ENCODE measurements at places on chromosomes 13 and 19. TPM values are rescaled to one million over a fixed set of nuclear protein-coding genes. Genes with fewer than 3 reads are reported as not detected.

DNA sequence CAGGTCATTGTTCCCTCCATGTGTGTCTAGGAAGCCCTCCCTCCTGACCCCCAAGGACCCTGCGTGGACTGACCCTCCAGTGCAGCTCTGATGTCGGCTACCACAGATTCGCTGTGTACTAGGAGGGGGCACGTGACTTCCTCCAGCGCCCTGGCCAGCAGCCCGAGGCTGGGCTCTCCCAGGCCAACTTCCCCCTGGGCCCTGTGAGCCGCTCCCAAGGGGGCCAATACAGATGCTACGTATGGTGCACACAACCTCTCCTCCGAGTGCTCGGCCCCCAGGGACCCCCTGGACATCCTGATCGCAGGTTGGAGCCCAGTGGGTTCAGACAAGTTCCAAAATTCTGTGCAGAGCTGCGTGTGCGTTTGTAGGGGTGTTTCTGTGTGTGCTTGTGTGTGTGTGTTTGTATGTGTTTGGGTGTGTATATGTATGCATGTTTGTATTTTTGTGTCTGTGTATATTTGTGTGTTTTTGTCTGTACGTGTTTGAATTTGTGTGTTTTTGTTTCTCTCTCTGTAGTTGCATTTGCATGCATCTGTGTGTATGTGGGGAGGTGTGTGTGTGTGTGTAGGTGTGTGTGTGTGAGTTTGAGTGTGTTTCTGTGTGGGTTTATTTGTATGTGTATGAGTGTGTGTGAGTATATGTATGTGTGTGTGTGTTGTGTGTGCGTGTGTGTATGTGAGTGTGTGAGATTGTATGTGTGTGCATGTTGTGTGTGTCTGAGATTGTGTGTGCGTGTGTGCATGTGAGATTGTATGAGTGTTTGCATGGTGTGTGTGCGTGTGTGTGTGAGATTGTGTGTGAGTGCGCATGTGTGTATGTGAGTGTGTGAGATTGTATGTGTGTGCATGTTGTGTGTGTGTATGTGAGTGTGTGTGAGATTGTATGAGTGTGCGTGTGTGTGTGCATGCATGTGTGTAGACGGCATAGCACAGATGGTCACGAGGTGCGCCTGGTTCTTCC lies 21.4 kb upstream of the LILRA2 start:
- no peak overlapping the region for H3K27ac ChIP-seq
- peaks cover 2% of the 10 kb centered on the region for H3K27me3 ChIP-seq
- no peaks in the 10 kb centered on the region for H3K36me3 ChIP-seq
- no peak for DNase-seq

Gene SOHLH2
- not detected for total RNA-seq

Gene C19orf85
- not detected for total RNA-seq

Gene IGSF23
- not detected for total RNA-seq

Gene ZNF486
- 4.2 TPM for total RNA-seq

DNA sequence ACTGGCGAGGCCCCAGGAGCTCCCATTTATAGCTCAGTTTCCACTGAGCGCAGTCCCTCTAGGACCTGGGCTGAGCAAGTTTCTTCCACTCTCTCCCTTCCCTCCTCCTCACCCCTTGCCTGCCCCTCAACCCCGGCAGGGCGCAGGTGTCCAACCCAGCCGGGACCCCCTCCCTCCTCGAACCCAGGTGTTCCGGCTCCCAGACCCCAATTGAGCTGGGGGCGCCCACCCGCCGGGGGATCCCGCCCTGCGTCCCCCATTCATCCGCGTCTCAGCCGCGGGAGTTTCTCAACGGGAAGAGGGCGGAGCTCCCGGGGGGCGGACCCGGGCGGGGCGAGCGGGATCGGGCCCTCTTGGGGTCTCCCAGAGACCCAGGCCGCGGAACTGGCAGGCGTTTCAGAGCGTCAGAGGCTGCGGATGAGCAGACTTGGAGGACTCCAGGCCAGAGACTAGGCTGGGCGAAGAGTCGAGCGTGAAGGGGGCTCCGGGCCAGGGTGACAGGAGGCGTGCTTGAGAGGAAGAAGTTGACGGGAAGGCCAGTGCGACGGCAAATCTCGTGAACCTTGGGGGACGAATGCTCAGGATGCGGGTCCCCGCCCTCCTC lies at the start of gene KIRREL2:
Gene KIRREL2 (plus strand): TSS at position 366 of the 604 bp plus-strand sequence. CDS start 209 bp downstream, at position 575.
- no peak within 1 kb of the TSS for H3K27ac ChIP-seq
- H3K36me3 ChIP-seq, result no peaks in the 10 kb centered on the region
- peak; percentile 17 for DNase-seq
- H3K27me3 ChIP-seq, result peaks cover 70% of the 10 kb centered on the region
- H3K4me1 ChIP-seq, result peaks cover 8% of the 10 kb centered on the region
- H3K4me3 ChIP-seq, result peak within 1 kb of the TSS; percentile 70

GRCh38 chr13:51050021-51050830 lies 60.8 kb downstream of the C13orf42 start:
- no peak overlapping the region for H3K27ac ChIP-seq
- DNase-seq, result no peak
- H3K36me3 ChIP-seq, result no peaks in the 10 kb centered on the region

- H3K4me3 ChIP-seq, result no peak overlapping the region
- H3K27me3 ChIP-seq, result peaks cover 68% of the 10 kb centered on the region
- no peak overlapping the region for H3K27ac ChIP-seq
- peaks cover 19% of the 10 kb centered on the region for H3K4me1 ChIP-seq
- DNase-seq, result no peak
These were observed 1.8 kb upstream of the GSX1 start for GRCh38 chr13:27790523-27790922.

DNA sequence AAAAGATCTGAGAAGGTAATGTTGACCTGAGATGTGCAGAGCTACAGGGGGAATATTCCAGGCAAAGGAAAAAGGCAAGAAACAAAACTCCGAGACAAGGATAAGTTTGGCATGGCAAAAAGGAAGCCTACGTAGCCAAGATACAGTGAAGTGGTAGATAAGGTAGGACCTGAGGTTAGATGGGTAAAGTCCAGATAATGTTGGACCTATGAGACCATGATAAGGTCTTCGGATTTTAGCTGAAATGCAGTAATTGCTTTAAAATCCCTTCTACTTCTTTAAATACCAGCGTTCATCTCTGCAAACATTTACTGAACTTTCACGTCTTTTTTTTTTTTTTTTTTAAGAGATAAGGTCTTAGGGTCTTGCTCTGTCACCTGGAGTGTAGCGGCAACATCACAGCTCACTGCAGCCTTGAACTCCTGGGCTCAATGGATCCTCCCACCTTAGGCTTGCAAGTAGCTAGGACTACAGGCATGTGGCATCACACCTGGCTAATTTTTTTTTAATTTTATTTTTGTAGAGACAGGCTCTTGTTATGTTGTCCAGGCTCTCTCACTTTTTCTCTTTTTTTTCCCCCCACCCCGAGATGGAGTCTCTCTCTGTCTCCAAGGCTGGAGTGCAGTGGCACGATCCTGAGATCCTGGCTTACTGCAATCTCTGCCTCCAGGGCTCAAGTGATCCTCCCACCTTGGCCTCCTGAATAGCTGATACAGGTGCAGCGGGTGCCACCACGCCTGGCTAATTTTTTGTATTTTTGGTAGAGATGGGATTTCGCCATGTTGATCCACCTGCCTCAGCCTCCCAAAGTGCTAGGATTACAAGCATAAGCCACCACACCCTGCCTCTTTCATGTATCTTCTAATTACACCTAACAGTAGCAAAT lies 4.2 kb upstream of the WBP4 start:
- H3K27me3 ChIP-seq, result no peaks in the 10 kb centered on the region
- H3K27ac ChIP-seq, result no peak overlapping the region
- DNase-seq, result no peak
- peaks cover 39% of the 10 kb centered on the region for H3K4me1 ChIP-seq

Gene LMTK3
- total RNA-seq, result 3.1 TPM

- H3K36me3 ChIP-seq, result no peaks in the 10 kb centered on the region
- H3K4me1 ChIP-seq, result no peaks in the 10 kb centered on the region
- no peak overlapping the region for H3K4me3 ChIP-seq
- DNase-seq, result no peak
These were observed 57.8 kb upstream of the POSTN start for GRCh38 chr13:37656247-37656940.

Gene CALR3
- total RNA-seq, result not detected

DNA sequence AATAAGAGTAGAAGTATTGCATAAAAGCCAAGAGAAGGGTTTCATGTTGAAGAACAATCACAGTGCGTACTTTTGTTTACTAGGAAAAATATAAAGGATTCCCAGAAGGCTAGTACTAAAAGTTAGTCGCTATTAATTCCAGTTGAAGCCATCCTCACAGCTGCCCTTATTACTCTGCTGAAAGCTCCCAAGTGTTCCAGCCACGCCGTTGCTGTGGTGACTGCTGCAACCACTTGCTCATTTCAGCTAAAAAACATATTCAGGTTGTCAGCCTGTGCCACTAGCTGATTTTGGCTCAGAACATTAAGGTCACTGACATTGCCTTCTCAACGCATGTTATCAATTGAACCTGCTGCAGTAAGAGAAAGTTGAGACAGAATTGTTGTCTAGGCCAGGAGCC lies 87.1 kb upstream of the FNDC3A start:
- no peak overlapping the region for H3K27ac ChIP-seq
- H3K4me3 ChIP-seq, result no peak overlapping the region
- H3K27me3 ChIP-seq, result no peaks in the 10 kb centered on the region
- peaks cover 35% of the 10 kb centered on the region for H3K4me1 ChIP-seq
- no peaks in the 10 kb centered on the region for H3K36me3 ChIP-seq

GRCh38 chr13:49776871-49777270 lies 15.6 kb downstream of the KPNA3 start:
- H3K27me3 ChIP-seq, result no peaks in the 10 kb centered on the region
- peaks cover 6% of the 10 kb centered on the region for H3K36me3 ChIP-seq
- no peak for DNase-seq
- no peak overlapping the region for H3K4me3 ChIP-seq

Gene SYNGR4
- total RNA-seq, result not detected

Gene ZNF723
- total RNA-seq, result not detected

Gene IGFLR1
- total RNA-seq, result 138 TPM

Gene C2CD4C
- total RNA-seq, result 0.23 TPM

GRCh38 chr19:8361921-8362793 lies 1.8 kb upstream of the ANGPTL4 start:
- H3K27me3 ChIP-seq, result peaks cover 12% of the 10 kb centered on the region
- H3K4me3 ChIP-seq, result peak overlapping the region; percentile 49
- peak overlapping the region; percentile 15 for H3K27ac ChIP-seq
- DNase-seq, result no peak

- peaks cover 24% of the 10 kb centered on the region for H3K27me3 ChIP-seq
- no peak overlapping the region for H3K4me3 ChIP-seq
- DNase-seq, result no peak
- no peaks in the 10 kb centered on the region for H3K36me3 ChIP-seq
- H3K27ac ChIP-seq, result no peak overlapping the region
These were observed 32.2 kb upstream of the SLC15A1 start for GRCh38 chr13:98784666-98785065.

Gene RAB20
- 2.8 TPM for total RNA-seq

DNA sequence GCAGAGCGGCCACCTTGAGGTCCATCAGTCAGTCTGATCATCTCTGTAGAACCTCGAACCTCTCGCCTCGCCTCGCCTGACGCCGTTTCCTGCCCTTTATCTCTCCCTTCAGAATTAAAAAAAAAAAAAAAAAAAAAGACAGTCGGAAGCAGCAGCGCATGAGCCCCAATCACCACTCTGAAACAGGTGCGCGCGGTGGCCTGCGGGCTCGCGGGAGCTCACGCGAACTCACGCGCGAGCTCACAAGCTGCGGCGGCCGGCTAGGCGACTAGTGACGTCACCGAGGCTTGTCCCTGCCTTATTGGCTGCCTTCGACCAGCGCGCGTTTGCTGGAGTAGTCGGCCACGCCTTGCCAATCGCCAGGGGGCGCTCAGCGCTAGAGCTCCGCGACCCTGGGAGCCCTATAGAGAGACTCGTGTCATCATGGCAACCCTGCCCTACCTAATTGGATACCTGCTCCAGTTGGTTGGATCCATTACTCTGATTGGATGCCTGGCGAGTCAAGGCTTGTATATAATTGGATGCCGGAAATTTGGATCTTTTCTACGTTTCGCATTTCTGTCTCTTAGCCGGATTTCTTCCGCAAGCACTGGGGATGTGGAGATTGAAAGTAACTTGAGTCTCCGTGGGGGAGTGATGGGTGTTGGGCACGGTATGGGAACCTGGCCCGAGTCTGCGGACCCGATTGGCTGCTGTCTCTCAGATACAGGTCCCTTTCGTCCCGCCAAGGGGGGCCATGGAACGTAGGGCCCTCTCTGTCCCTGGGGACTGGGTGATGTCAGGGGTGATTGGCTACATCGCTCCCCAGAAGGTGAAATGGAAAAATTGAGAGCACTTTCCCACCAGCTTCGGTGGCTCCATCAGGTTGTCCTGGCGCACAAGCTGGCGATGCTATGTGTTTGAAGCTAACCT lies 31.6 kb downstream of the SYT3 start:
- DNase-seq, result peak; percentile 77
- peaks cover 9% of the 10 kb centered on the region for H3K4me1 ChIP-seq
- H3K36me3 ChIP-seq, result no peaks in the 10 kb centered on the region
- no peak overlapping the region for H3K27ac ChIP-seq
- no peak overlapping the region for H3K4me3 ChIP-seq

Gene PGLYRP1
- not detected for total RNA-seq

DNA sequence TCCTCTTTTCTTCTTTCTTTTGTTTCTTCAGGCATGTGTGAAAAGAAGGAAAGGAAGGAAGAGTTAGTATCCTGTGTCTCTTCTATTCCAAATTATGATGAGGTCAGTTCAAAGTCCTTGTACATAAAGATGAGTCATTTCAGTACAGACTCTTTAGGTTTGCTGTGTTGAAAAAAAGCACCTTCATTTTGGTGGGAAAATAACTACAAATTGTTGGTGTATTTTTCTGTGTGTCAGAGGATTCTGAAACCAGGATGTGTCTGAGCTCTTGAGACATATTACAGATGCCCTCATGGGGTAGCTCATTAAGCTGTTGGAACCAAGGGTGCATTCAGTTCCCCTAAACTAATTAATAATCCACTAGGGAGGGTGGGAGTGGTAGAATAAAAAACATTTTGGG lies 5.8 kb upstream of the HSPH1 start:
- peaks cover 33% of the 10 kb centered on the region for H3K4me1 ChIP-seq
- no peak for DNase-seq
- H3K27ac ChIP-seq, result no peak overlapping the region
- no peak overlapping the region for H3K4me3 ChIP-seq

GRCh38 chr13:73412933-73413332 lies 354.1 kb downstream of the KLF5 start:
- no peaks in the 10 kb centered on the region for H3K4me1 ChIP-seq
- no peak overlapping the region for H3K27ac ChIP-seq
- H3K4me3 ChIP-seq, result no peak overlapping the region

Measured in activated T-helper 2 cell treated with anti-CD3 and anti-CD28 coated beads, Interferon-gamma antibody, Interleukin-2, Interleukin-4, amounts not matched to agents 10 μg/mL and 5 μg/mL and 100 μg/mL, durations not matched to agents 14 hours and 24 hours and 36 hours (primary cell).